ENCODE measurements at places on chromosomes 3 and 15.

DNA sequence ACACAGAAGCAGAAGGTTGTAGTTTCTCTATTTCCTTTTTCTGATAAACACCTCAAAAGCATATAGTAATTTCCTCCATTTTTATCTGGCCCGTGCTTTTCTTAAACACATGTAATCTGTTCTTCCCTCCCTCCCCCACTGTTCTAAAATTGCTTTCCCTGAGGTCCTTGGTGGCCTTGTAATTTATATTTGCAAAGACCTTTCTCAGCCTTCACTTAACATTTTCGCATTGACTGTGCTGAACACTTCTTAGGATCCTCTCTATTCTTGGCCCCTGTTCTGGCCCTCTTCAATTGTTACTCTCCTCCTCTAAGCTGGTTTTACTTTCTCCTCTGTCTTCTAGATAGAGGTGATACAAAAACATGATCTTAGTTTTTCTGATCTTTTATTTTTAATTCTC is 28.3 kb downstream of the GAP43 start:
- H3K36me3 ChIP-seq: no peaks in the 10 kb centered on the region
- DNase-seq: no peak
- no peaks in the 10 kb centered on the region for H3K27me3 ChIP-seq

DNA sequence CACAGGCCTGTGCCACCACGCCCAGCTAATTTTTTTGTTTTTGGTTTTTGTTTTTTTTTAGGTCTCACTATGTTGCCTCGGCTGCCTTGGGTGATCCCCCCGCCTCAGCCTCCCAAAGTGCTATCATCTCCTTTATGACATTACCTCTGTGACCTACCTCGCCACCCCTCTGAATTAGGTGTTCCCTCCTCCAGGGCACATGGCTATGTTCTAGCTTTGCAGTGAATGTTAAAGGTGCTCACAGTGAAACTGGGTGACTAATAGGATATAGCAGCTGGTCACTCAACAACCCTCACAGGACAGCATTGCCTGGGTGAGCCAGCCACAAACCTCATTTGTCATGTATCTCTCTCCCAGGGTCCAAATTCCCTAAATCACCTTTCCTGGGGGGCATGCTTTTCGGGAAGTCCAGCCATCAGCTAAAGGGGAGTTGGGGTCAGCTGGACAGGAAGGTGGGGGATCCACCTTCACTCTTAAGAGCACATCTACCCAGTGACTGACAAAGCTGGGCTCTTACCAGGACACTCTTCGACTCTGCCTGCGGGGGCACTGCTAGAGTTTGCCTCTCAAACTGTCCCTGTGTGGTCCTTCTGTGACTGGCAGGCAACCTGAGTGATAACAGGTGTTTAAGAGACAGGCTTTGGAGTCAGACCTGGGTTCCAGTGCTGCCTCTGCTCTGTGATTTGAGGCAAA is 1.6 kb upstream of the TTLL3 start:
- H3K27ac ChIP-seq: peak overlapping the region; percentile 91
- H3K4me1 ChIP-seq: no peaks in the 10 kb centered on the region
- DNase-seq: no peak
- no peaks in the 10 kb centered on the region for H3K27me3 ChIP-seq
- no peak overlapping the region for H3K4me3 ChIP-seq

GRCh38 chr3:96779810-96780209 is 34.6 kb upstream of the EPHA6 start:
- no peak overlapping the region for H3K27ac ChIP-seq
- H3K27me3 ChIP-seq: no peaks in the 10 kb centered on the region
- no peak for DNase-seq
- H3K36me3 ChIP-seq: no peaks in the 10 kb centered on the region

DNA sequence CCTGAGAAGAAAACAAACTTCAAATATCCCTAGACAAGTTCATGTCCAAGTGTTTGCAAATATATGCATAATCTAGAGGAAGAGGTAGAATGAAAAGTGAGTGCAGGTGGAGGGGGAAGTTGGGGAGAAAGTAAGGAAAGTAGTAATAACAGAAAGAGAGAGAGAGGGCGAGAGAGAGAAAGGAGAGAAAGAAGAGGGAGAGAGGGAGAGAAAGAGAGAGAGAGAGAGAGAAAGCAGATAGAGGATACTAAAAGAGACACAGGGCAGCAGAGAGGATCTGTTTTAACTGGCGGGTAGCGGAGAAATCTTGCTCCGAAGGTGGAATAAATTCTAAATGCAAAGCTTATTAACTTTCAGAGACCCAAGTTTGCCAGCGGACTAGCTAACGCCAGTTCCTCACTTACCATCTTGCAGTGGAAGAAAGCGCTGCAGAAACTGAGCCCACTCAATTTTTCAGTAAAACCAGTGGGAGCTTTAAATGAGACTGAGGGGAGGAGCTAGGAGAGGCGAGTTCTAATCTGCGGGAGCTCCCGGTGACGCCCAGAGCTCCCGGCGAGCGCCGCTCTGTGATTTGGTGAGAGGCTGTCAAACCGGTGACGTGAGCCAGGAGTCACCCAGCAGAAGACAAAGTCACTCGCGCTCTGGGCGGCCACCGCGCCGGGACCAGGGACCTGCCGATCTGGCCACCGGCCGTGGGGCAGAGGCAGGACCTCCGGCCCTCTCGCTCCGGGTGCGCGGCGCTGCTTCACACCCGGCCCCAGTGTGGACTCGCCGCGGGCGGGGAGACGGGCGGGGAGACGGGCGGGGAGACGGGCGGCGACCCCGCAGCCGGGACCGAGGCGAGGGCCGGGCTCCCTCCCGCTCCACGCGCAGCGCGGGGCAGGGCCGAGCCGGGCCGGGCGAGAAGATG is at the start of gene GMNC:
Gene GMNC (minus strand): TSS at position 486 of the 910 bp plus-strand sequence. CDS start 79 bp downstream, at position 407.
- H3K36me3 ChIP-seq: no peaks in the 10 kb centered on the region
- H3K4me1 ChIP-seq: no peaks in the 10 kb centered on the region
- H3K27ac ChIP-seq: no peak within 1 kb of the TSS

GRCh38 chr3:62226601-62227339 is 146.6 kb downstream of the FEZF2 start:
- peaks cover 10% of the 10 kb centered on the region for H3K36me3 ChIP-seq
- H3K27me3 ChIP-seq: no peaks in the 10 kb centered on the region
- no peak for DNase-seq
